MM.1S (cell line): ENCODE measurements at places on chromosomes 4 and X.

- H3K27me3 ChIP-seq = no peaks in the 10 kb centered on the region
- H3K36me3 ChIP-seq = no peaks in the 10 kb centered on the region
- peaks cover 20% of the 10 kb centered on the region for H3K4me1 ChIP-seq
- no peak for DNase-seq
- no peak overlapping the region for H3K4me3 ChIP-seq
These were observed 112.2 kb upstream of the MAP3K15 start for GRCh38 chrX:19627533-19627932.

DNA sequence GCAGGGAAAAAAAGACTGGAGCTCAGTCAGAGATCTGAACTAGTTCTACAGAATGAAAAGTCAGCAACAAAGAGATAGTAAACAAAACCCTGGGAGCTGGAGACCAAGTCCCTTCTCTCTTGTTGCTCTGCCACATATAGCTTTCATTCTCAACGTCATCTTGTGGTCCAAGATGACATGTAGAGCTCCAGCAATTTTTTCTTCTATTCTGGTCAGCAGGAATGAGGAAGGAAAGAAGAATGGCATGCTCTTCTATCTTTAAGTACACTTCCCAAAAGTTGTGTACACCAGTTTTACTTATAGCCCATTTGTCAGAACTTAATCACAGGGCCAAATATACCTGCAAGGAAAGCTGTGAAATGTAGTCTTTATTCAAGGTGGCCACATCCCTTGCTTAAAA is 45.6 kb downstream of the RAP2C start:
- no peak overlapping the region for H3K27ac ChIP-seq
- no peaks in the 10 kb centered on the region for H3K27me3 ChIP-seq
- DNase-seq = no peak
- H3K4me1 ChIP-seq = no peaks in the 10 kb centered on the region
- H3K4me3 ChIP-seq = no peak overlapping the region

DNA sequence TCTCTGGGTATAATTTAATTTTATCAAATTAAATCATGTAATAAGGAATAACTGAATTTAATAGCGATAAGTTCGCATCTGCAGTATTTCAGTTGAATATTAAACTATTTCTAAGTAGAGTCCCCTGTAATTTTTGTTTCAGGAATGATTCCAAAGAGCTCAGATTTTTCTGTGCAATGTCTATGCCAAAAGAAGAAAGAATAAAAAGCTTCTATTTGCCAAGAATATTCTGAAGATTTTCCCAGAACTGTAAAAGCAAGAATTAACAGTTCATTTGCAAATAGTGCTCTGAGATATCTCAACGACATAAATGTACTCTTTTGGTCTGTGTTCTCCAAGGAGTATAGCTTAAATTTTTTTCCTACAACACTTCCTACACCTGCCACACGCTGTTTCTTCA is 1242.8 kb upstream of the DIAPH2 start:
- H3K27me3 ChIP-seq = no peaks in the 10 kb centered on the region
- H3K27ac ChIP-seq = no peak overlapping the region
- H3K4me3 ChIP-seq = no peak overlapping the region
- no peaks in the 10 kb centered on the region for H3K36me3 ChIP-seq
- no peak for DNase-seq
- H3K4me1 ChIP-seq = no peaks in the 10 kb centered on the region

- DNase-seq = no peak
- H3K4me3 ChIP-seq = no peak overlapping the region
- H3K27ac ChIP-seq = no peak overlapping the region
- no peaks in the 10 kb centered on the region for H3K4me1 ChIP-seq
- H3K27me3 ChIP-seq = no peaks in the 10 kb centered on the region
These were observed 144.2 kb upstream of the WDR1 start for GRCh38 chr4:10260777-10261176.

GRCh38 chr4:184030036-184030435 is 124.9 kb downstream of the STOX2 start:
- no peak overlapping the region for H3K27ac ChIP-seq
- H3K27me3 ChIP-seq = no peaks in the 10 kb centered on the region

DNA sequence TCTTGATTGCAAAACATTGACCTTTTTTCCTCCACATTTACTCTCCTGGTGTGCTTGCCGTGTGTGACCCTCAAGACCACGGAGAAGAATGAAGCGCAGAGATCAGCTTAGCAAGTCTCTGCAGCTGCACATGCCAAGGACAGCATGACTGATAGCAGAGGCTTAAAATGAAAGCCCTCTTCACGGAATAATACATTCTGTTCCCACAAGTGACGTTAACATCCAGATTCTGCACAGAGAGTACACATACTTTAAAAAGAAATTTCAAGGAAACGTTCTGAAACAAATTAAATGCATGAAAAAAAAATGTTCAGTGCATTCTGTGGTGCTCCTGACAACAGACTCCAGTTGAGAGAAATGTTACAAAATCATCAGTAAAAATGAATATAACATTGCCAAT is 60.9 kb downstream of the SLC7A11 start:
- H3K27ac ChIP-seq = no peak overlapping the region
- H3K4me1 ChIP-seq = no peaks in the 10 kb centered on the region
- no peaks in the 10 kb centered on the region for H3K27me3 ChIP-seq
- H3K4me3 ChIP-seq = no peak overlapping the region
- no peak for DNase-seq

DNA sequence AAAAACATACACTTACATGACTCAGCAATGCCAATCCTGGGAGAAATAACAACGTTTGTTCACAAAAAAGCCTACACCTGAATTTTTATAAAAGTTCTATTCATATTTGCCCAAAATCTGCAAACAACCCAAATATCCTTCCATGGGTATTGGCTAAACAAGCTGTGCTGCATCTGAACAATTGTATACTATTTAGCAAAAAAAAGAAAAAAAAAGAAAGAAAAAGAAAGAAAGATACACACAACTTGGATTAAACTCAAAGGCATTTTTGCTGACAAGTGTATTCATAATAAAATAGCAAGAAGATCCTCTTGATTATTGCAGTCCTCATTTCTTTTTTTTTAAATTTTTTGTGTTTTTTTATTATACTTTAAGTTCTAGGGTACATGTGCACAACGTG is 24.5 kb upstream of the MAGEA3 start:
- DNase-seq = no peak
- H3K4me1 ChIP-seq = no peaks in the 10 kb centered on the region
- H3K27me3 ChIP-seq = no peaks in the 10 kb centered on the region
- no peaks in the 10 kb centered on the region for H3K36me3 ChIP-seq
- no peak overlapping the region for H3K27ac ChIP-seq

DNA sequence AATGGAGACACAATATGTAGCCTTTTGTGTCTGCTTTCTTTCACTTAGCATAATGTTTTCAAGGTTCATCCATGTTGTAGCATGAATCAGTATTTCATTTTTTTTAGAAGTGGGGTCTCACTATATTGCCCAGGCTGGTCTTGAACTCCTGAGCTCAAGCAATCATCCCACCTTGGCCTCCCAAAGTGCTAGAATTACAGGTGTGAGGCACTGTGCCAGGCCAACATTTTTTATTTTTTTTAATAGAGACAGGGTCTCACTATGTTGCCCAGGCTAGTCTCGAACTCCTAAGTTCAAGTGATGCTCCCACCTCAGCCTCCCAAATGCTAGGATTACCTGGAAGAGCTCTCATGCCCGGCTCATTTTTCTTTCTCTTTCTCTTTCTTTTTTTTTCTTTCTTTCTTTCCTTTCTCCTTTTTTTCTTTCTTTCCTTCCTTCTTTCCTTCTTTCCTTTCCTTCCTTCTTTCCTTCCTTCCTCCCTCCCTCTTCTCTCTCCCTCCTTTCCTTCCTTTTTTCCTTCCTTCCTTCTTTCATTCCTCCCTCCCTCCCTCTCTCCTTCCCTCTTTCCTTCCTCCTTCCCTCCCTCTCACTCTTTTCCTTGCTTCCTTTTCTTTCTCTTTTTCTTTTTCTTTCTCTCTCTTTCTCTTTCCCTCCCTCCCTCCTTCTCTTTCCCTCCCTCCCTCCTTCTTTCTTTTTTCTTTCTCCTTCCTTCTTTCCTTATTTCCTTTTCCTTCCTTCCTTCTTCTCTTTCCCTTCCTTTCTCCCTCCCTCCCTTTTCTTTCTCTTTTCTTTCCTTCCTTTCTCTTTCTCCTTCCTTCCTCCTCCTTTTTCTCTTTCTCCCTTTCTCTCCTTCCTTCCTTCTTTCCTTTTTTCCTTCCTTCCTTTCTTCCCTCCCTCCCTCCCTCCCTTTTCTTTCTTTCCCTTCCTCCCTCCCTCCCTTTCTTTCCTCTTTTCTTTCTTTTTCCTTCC is 10.1 kb upstream of the RPL39 start:
- no peaks in the 10 kb centered on the region for H3K36me3 ChIP-seq
- no peak for DNase-seq
- no peak overlapping the region for H3K4me3 ChIP-seq

GRCh38 chr4:157779081-157779480 is 393.7 kb downstream of the GASK1B start:
- DNase-seq = no peak
- H3K27me3 ChIP-seq = no peaks in the 10 kb centered on the region
- H3K4me1 ChIP-seq = no peaks in the 10 kb centered on the region

DNA sequence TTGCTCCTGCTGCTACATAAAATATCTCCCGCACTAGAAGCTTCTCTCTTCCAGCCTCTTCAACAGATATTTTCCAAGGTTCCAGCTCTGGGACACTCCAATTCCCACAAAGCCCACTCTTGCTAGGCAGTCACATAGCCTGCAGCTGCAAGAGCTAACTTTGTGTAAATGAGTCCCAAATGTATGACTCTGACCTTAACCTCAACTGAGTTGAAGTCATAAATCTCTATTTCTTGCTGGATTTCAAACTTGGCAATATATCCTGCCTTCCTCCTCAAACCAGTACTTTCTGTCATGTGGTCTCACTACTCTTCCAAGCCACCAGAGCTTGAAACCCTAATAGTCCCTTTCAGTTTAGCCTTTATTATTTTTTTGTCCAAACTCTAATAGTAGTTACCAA is 315.4 kb upstream of the GRIA3 start:
- H3K27me3 ChIP-seq = no peaks in the 10 kb centered on the region
- no peak overlapping the region for H3K4me3 ChIP-seq
- no peak for DNase-seq
- H3K27ac ChIP-seq = no peak overlapping the region
- no peaks in the 10 kb centered on the region for H3K4me1 ChIP-seq

- no peak for DNase-seq
- no peaks in the 10 kb centered on the region for H3K36me3 ChIP-seq
- H3K27me3 ChIP-seq = no peaks in the 10 kb centered on the region
- H3K4me3 ChIP-seq = no peak overlapping the region
- no peaks in the 10 kb centered on the region for H3K4me1 ChIP-seq
These were observed 442.5 kb upstream of the LCORL start for GRCh38 chr4:18463987-18464559.

- H3K36me3 ChIP-seq = no peaks in the 10 kb centered on the region
- no peaks in the 10 kb centered on the region for H3K4me1 ChIP-seq
- no peak overlapping the region for H3K27ac ChIP-seq
- H3K4me3 ChIP-seq = no peak overlapping the region
These were observed 46.7 kb downstream of the ZNF827 start for GRCh38 chr4:145891958-145892357.

GRCh38 chrX:31546126-31546525 is 474.3 kb upstream of the FTHL17 start:
- H3K27me3 ChIP-seq = no peaks in the 10 kb centered on the region
- DNase-seq = no peak
- no peaks in the 10 kb centered on the region for H3K36me3 ChIP-seq
- no peaks in the 10 kb centered on the region for H3K4me1 ChIP-seq
- H3K27ac ChIP-seq = no peak overlapping the region

DNA sequence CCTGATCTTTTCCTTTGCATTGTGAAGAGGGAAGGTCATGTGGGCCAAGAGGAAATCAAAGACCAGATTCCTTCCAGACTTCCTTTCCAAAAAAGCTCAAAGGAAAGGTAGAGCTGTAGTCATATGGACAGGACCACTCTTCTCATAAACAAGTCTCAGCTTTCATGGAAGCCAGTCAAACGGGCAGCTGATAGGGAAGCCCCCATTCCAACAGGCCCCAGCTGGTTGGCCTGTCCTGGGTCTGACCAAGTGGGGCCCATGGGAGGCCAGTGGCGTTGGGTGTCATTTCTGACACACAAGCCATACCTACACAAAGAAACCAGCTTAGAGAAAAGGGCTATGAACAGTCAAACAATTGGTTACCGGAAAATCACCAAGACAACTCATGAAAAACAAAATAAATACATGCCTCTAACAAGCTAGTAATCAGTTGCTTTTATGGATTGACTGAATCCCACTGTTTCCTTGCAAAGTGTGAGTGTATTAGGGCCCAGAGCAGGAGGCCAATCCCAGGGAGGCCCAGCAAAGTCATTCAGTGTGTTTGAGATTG is 149.6 kb upstream of the MAMLD1 start:
- H3K4me3 ChIP-seq = no peak overlapping the region
- no peaks in the 10 kb centered on the region for H3K4me1 ChIP-seq
- no peaks in the 10 kb centered on the region for H3K36me3 ChIP-seq
- H3K27me3 ChIP-seq = no peaks in the 10 kb centered on the region

- no peak overlapping the region for H3K4me3 ChIP-seq
- H3K36me3 ChIP-seq = no peaks in the 10 kb centered on the region
- no peak overlapping the region for H3K27ac ChIP-seq
- no peaks in the 10 kb centered on the region for H3K27me3 ChIP-seq
- H3K4me1 ChIP-seq = no peaks in the 10 kb centered on the region
- DNase-seq = no peak
These were observed 42.0 kb upstream of the USP9X start for GRCh38 chrX:41043196-41043595.

GRCh38 chr4:113825272-113825671 is 63.7 kb upstream of the CAMK2D start:
- no peaks in the 10 kb centered on the region for H3K27me3 ChIP-seq
- peak overlapping the region; percentile 37; the same call in 1 of the 2 replicates for H3K27ac ChIP-seq
- no peak overlapping the region for H3K4me3 ChIP-seq
- peaks cover 42% of the 10 kb centered on the region for H3K4me1 ChIP-seq

DNA sequence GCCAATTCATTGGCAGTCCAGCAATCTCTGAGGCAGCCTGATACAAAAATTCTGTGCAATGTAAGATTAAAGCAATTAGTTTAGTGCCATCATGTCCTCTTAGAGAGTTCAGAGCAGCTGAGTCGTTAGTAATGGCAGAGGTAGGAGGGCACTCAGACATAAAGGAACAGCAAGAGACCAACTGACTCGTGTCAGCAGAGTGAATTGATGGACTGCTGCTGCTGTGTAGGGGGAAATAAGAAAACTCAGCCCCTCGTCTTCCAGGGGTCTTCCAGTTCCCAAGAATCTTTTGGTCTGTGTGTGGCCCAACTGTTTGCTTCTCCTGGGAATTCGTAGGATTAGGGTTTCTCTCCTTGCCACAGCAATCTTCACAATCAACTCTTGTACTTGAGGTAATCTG is 100.9 kb downstream of the TTC29 start:
- H3K4me1 ChIP-seq = no peaks in the 10 kb centered on the region
- H3K4me3 ChIP-seq = no peak overlapping the region
- no peak overlapping the region for H3K27ac ChIP-seq
- no peaks in the 10 kb centered on the region for H3K27me3 ChIP-seq
- no peaks in the 10 kb centered on the region for H3K36me3 ChIP-seq

GRCh38 chrX:1600406-1601050 is 9.1 kb downstream of the AKAP17A start:
- H3K27ac ChIP-seq = no peak overlapping the region
- H3K4me1 ChIP-seq = no peaks in the 10 kb centered on the region
- DNase-seq = no peak
- H3K4me3 ChIP-seq = no peak overlapping the region
- H3K36me3 ChIP-seq = no peaks in the 10 kb centered on the region; the same call in 1 of the 2 replicates

- H3K27ac ChIP-seq = peak overlapping the region; percentile 100
- H3K4me1 ChIP-seq = peaks cover 63% of the 10 kb centered on the region
- H3K27me3 ChIP-seq = no peaks in the 10 kb centered on the region
- no peaks in the 10 kb centered on the region for H3K36me3 ChIP-seq
These were observed 782.8 kb downstream of the RAB28 start for GRCh38 chr4:12701384-12701783.

- peak; percentile 9 for DNase-seq
- no peaks in the 10 kb centered on the region for H3K27me3 ChIP-seq
- peaks cover 30% of the 10 kb centered on the region for H3K4me1 ChIP-seq
- H3K4me3 ChIP-seq = no peak overlapping the region
These were observed 117.8 kb upstream of the EDA2R start for GRCh38 chrX:66756717-66757116.
